ENCODE measurements at places on chromosomes 12 and 14.

GRCh38 chr14:82537831-82538230 lies 1004.2 kb upstream of the SEL1L start:
- DNase-seq, result no peak

GRCh38 chr14:75579882-75580281 lies 1.5 kb downstream of the FLVCR2 start:
- DNase-seq, result no peak

DNA sequence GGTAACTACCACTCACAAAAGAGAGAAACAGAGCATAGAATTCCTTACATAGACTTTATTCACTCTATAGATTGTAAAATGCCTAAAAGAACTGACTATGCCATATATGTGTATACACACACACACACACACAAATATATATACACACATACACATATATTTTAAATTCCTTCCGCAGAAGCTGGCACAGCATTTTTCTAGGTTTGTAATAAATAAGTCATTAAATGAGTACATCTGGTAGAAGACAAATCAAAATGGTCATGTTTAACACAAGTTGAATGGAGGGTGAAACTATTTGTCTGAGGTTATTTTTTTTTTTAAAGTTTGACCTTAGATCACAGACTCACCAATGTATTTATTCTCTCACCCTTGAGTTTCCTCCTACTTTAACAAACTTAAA lies 58.2 kb downstream of the CCER1 start:
- no peak for DNase-seq

- DNase-seq, result peak; percentile 100
These were observed 51.2 kb upstream of the OXA1L start for GRCh38 chr14:22715186-22715812.

- DNase-seq, result no peak
These were observed 7.2 kb upstream of the MYL2 start for GRCh38 chr12:110927546-110927945.

- DNase-seq, result no peak
These were observed 27.5 kb upstream of the OR6J1 start for GRCh38 chr14:22671622-22672021.

DNA sequence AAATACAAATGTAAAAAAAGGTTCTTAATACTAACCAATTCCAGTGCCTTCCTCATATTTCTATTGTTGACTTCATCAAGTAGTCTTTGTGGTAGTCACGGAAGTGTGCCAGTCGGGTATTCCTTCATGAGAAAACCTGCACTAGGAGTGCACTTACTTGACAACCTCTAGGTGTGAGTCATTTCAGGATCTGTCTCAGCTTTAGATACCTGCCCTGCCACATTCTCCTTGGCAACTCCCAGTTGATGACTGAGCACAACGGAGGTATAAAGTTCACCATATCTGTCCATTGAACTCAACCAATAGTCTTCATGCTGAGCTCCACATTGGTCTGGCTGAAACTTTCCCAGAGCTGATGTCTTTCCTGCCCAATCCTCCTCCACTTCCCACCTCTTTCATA lies 215.7 kb downstream of the SYT10 start:
- no peak for DNase-seq

GRCh38 chr12:93668919-93669418 lies 8.2 kb upstream of the CRADD start:
- no peak for DNase-seq

- no peak for DNase-seq
These were observed 23.0 kb upstream of the GSG1 start for GRCh38 chr12:13126494-13126893.

GRCh38 chr14:102314242-102315011 lies 5.1 kb upstream of the ZNF839 start:
- peak; percentile 85 for DNase-seq

GRCh38 chr14:96287856-96288255 lies 31.8 kb downstream of the BDKRB1 start:
- no peak for DNase-seq

DNA sequence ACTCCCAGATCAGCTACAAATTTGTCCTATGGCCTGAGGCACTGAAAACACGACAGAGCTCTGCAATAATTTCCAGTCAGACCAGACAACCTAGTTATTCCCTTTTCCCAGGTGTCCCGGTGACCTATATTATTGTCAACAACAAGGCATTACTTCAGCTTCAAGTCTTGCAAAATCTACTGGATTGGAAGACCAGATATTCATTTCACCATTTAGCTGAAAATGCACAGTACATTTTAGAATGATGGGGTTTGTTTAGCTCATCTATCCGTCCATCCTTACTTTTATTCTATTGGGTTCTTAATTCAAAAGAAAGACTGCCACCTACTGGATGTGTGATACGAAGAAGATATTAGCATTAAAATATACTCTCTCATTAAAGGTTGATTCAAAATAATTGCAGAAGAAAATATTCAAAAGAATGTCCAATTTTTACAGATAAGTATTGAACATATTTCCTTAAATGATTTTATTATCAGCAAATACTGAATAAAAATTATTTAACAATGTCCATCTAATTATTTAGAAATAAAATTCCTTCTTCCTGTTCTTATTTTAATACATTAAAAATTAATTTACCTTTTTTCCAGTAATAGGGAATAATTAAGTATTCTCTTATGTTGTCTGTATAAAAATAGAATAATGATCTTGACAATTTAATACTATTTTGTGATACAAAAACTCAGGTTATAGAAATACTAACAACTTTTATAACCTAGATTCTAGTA lies 244.9 kb upstream of the LRIG3 start:
- DNase-seq, result peak; percentile 64

DNA sequence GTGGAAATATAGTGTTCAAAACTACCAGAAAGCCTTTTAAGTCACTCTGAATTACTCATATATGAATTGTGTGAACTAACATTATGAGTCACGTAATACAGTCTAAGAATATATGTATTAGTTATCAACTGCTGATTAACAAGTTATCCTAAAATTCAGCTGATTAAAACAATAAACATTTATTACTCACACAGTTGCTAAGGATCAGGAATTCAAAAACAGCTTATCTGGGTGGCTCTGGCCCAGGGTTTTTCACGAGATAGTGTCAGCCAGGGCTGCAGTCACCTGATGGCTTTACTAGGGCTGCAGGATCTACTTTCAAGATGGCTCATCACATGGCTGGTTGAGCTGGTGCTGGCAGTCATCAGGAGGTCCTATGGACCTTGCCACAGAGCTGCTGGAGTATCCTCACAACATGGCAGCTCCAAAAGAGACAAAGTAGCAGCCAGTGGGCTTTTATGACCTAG lies 36.5 kb downstream of the CORO1C start:
- no peak for DNase-seq

DNA sequence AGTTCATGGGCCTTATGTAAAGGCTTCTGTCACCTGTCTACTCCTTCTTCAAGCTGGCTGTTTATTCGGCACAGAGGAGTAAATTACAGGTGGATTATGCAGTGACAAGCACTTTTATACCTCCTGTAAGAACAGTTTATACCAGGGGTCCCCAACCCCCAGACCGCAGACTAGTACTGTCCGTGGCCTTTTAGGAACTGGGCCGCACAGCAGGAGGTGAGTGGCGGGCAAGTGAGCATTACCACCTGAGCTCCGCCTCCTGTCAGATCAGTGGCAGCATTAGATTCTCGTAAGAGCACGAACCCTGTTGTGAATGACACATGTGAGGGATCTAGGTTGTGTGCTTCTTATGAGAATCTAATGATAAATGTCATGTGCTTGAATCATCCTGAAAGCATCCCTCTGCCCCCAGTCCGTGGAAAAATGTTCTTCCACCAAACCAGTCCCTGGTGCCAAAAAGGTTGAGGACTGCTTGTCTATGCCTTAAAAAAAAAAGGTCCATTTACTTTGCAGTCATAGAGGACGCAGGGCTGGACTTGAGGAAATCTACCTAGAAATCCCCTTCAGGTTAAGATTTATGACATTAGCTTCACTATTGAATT lies 78.8 kb downstream of the ETV6 start:
- no peak for DNase-seq

DNA sequence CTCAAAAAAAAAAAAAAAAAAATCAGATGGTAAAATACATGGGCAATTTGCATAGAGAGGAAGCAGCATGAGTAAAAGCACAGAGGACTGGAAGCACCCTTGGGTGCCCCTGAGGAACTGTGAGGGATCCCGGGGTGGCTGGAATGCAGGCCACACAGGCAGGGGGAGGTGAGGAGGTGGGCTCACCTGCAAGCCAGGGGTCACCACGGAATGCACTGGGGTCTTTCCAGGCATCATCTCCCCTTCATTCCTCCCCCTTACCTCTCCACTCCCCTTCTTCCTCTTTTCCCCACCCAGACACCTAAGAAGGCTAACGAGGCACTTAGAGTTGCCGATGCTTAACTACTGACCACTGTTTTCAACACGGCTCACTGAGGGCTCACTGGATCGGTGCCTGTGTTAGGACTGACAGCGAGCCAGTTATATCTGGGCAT lies 14.4 kb upstream of the HIP1R start:
- no peak for DNase-seq

DNA sequence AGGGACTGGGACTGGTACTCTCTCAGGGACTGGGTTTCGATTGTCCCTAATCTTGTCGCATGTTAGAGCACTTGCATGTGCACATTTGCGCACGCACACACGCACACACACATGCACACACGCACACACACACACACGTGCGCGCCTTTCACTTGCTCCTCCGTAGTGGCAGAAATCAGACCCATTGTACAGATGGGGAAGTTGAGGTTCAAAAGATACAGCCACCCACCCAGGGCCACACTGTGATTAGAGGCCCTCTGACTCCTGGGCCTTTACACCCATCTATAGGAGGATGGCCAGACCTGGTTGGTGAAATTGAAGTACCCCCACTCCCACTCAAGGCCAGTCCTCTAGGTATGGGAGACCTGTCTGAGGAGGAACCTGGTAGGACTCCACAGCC lies 167.8 kb upstream of the LHX5 start:
- no peak for DNase-seq

DNA sequence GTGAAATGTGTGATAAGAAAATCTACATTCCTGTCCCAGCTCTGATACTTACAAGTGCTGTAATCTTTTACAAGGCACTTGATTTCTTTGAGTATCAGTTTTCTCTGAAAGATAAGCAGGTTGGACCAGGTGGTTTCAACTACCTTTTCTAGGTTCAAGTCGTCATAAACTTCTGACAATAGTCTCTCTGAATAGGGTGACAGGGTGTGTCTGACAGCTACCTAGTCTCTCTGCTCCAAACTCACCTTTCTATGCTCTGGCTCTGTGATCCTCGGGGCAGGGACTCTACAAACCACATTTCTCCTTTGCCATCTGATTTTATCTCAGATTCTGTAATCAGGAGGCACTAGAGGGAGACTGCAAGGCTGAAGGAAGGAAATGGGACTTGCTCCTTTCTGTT lies 137.7 kb upstream of the SYT1 start:
- DNase-seq, result no peak

Data from NCI-H2171 treated with DMSO at 0.1 percent for 48 hours (cell line).